NCI-H1694 (cell line): ENCODE measurements at places on chromosomes 12 and 14.

- no peak for DNase-seq
Observed at GRCh38 chr12:15897433-15897832, 13.7 kb upstream of the DERA start.

GRCh38 chr12:75964150-75964549, 67.4 kb downstream of the PHLDA1 start:
- no peak for DNase-seq

- no peak for DNase-seq
Observed at GRCh38 chr12:130829391-130830245, 9.4 kb downstream of the STX2 start.

DNA sequence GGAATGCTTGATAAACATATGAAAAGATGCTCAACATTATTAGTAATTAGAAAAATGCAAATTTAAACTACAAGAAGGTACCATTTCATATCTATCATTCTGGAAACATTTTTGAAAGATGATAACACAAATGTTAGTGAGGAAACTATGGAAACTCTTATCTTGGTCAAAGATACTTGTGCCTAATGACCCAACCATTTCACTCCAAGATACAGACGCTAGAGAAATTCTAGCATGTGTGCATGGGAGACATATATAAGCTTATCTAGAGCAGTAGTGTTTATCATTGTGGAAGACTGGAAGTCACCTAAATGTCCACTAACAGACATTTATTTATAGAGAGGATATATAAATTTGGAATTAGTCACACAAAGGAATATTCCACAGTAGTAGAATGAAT, 143.1 kb upstream of the HMGA2 start:
- DNase-seq, result no peak

DNA sequence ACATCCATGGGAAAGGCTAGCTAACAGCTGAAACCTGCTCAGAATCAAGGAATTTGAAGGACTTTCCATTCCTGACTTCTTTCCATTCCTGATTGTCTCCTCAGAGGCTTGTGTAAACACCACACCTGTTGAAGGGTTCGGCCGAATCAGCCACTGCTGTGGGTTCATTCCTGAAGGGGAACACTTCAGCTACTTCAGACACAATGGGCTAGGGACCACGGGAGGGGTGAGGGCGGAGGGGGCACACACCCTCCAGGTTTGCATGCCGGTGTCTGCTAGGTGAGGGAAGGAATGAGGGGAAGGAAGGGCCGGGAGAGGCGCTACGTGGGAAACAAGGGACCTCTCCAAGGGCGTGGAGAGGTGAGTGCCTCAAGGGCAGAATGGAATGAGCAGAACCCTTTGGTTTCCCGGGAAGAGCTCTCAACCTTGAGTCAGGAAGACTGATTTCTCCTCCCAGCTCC, 1.3 kb downstream of the GPRC5A start:
- no peak for DNase-seq

GRCh38 chr14:103111232-103111868, 11.9 kb upstream of the TNFAIP2 start:
- DNase-seq, result peak; percentile 56

DNA sequence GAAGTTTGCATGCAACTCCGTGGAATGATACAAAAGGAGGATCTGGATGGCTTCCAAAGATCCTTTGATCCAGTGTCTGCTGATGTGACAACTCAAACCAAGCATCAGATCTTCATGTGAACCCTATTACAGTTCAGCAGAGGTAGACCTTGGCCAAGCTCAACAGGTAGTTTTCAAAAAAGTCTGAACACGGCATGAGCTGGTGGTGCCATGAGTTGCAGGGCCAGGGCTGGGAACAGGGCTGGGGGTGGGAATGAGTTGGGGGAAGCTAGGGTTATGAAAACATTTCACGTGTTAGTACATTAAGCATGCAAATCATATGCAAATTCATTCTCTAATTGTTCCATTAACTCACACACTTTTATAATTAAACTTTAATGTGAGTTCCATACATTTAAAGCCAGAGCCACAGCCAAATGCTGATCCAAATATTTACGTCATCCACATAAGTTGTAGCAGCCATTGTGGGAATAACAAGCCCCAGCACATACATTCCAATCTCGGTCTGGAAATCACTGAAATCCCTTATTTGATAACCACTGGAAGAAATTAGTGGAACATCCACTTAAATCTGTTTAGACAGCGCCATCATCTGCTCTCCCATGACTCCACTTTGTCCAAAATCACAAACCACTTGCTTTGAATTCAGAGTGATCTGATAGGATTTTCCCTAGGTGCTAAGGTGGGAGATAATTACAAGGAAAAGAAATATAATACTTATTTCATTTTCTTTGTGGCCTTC, 158.5 kb downstream of the APAF1 start:
- DNase-seq, result no peak

- DNase-seq, result no peak
Observed at GRCh38 chr14:54803396-54803795, 99.2 kb downstream of the GCH1 start.

- DNase-seq, result no peak
Observed at GRCh38 chr12:101040936-101041335, 169.1 kb downstream of the SLC5A8 start.

GRCh38 chr12:56104815-56105608, 653 bp downstream of the PA2G4 start:
- DNase-seq, result no peak

DNA sequence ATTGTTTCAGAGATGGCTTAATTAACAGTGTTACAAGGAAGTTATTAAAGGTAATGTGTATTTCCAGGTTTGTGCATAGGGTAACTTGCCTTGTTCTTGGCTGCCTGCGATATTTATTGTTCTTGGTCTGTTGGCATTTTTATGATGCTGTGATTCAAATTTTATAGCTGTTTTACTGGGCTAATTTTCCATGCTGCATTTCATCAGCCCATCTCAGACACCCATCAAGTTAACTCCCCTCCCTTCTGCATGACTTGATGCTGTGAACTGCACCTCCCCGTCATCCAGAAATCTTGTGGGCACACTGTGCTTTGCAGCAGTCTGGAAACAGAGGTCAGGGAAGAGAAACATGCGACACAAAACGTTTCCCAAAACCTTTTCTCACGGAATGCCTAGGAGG, 1049.2 kb downstream of the AACS start:
- no peak for DNase-seq

GRCh38 chr14:49593016-49593415, 5.7 kb upstream of the LRR1 start:
- DNase-seq, result no peak

- DNase-seq, result no peak
Observed at GRCh38 chr12:46134205-46134811, 134.5 kb downstream of the SLC38A1 start.

- no peak for DNase-seq
Observed at GRCh38 chr14:46215801-46216200, 435.8 kb downstream of the RPL10L start.

GRCh38 chr14:44170101-44170500, 337.0 kb downstream of the FSCB start:
- DNase-seq, result no peak

DNA sequence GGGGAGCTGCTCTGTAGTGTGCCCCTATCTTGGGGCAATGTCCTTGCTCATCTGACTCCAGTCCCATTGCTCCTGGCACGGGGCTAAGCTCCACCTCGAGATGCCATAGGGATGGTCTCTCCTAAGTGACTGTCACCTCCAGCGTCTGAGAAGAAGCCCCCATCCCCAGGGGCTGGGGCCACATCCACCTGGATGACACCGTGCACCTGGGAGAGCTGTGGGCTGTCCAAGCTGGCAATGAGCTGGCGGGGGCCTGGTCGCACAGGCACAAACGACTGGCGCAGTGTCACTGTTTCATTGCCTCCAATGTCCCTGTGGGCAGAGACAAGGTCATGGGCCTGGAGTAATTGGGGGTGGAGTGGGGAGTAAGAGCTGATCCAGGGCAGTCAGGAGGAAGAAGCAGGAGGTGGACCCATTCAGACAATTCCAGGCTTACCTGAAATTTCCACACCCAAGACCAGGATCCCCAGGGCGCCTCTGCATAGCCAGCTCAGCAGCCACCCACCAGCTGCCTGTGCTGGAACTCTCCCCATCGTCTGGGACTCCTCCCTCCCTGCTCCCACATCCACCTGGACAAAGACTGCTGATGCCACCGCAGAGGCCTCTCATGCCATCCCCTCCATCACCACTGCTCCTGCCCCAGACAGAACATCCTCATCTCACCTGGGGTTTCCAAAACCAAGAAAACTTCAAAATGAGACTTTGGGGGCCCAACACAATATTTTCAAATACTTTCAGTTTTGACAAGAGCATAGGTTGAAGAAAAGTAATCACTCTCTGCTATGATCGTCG, 7.0 kb upstream of the TINF2 start:
- DNase-seq, result no peak

DNA sequence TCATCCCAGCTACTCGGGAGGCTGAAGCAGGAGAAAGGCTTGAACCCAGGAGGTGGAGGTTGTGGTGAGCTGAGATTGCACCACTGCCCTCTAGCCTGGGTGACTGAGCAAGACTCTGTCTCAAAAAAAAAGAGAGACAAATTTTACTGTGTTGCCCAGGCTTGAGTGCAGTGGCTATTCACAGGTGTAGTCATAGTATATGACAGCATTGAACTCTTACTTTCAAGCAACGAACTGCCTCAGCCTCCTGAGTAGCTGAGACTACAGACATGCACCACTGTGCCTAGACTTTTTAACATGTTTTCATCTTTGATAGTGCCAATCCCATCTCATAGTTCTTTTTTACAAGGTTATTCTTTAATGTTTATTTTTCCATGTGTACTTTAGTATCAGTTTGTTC, 13.7 kb downstream of the ARID2 start:
- DNase-seq, result no peak

DNA sequence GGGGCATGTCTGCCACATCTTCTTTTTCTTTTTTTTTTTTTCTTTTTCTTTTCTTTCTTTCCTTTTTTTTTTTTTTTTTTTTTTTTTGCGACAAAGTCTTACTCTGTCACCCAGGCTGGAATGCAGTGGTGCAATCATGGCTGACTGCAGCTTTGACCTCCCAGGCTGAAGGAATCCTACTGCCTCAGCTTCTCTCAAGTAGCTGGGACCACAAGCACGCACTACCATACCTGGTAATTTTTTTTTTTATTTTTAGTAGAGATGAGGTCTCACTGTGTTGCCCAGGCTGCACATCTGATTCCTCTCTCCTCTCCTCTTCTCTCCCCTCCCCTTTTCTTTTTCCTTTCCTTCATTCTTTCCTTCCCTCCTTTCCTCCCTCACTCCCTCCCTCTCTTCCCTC, 18.5 kb downstream of the SLC15A5 start:
- DNase-seq, result no peak

GRCh38 chr12:105995961-105996431, 142.8 kb downstream of the NUAK1 start:
- no peak for DNase-seq

- DNase-seq, result no peak
Observed at GRCh38 chr12:53034459-53034858, 15.4 kb upstream of the TNS2 start.

- DNase-seq, result no peak
Observed at GRCh38 chr14:65813760-65814384, 401.3 kb downstream of the FUT8 start.

DNA sequence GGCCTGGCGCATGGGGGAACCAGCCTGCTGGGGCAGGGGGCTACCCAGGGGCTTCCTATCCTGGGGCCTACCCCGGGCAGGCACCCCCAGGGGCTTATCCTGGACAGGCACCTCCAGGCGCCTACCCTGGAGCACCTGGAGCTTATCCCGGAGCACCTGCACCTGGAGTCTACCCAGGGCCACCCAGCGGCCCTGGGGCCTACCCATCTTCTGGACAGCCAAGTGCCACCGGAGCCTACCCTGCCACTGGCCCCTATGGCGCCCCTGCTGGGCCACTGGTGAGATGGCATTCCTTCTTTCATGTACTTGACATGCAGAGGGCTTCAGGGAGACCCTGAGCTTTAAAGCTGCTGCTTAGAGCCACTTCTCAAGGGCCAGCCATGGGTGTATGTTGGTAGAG, 9.0 kb downstream of the LGALS3 start:
- no peak for DNase-seq

GRCh38 chr14:100599981-100600380, 12.8 kb upstream of the BEGAIN start:
- DNase-seq, result no peak

GRCh38 chr12:14981049-14981448, 8.2 kb downstream of the PDE6H start:
- no peak for DNase-seq

DNA sequence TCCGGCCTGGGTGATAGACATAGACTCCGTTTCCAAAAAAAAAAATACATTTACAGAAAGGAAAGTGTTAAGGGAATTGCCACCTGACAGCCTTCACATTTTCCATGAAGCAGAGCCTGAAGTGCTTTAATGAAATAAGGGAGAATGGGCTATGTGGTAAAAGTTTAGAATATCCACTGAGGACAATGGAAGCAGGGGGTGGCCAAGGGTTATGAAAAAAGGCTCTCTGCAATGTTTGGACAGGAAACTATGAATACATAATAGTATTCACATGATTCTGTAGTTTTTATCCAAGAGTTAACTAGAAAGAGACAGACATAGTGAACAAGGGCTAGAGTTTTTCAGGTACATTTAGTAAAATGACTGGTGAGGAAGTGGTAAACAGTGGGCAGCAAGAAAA, 75.3 kb downstream of the COCH start:
- no peak for DNase-seq

DNA sequence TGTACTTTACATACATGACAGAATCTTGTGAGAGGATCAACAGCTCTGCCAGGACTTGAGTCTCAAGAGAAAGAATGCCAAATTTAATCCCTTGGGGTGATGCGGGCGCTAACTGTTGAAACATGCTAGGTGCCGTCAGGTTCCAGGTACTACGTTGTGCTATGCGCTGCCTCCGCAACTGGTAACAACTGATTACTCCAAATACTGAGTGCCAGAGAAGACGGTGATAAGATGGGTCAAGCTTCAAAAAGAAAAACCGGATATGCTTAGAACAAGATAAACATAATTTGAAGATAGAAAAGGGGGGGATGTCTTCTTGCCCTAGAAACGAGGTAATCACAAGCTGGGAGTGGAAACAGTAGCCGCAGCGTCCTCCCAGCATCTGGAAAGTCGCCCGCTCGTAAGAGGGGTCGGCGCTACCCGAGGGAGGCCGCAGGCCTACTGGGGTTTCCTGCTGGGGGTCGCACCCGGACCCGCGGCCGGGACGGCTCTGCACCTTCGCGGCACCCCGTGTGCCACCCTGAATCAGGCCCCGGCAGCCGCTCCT, 678 bp downstream of the ZBTB25 start:
- no peak for DNase-seq

GRCh38 chr12:92076101-92076500, 69.5 kb downstream of the BTG1 start:
- no peak for DNase-seq
